Esophagus muscularis mucosa (tissue), 4 donors: ENCODE measurements at places on chromosomes 7 and 10. TPM values are rescaled to one million over a fixed set of nuclear protein-coding genes. Genes with fewer than 3 reads are reported as not detected.
A peak's percentile ranks its signal among the peaks of the same experiment; 100 is the strongest.

DNA sequence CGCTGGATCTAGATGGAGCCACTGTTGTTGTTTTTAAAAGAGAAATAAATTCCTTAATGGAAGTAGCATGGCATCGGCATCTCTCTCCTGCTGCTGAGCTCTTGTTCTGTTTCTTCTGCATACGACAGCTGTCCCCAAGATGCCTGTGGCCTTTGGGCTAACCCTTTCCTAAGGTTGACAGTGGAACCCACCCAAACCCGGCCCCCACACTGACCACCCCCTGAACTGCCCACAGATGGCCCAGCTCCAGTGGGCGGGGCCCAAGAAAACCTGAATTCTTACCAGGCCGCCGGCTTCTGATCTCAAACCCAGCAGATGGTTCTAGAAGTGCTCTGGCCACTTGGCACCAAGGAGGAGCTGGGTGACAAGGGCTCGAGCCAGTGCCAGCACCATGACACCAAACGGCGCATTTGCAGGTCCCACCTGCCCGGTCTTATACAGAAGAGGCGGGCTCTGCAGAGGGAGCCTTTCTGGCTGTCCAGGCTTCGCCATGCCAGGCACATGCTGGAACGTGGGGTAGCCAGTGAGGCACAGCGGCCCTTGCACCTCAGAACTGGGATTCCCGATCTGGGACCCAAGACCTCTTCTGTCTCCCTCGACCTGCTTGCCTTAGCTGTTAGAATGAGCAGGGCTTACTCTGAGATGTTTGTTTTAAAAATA lies 82.7 kb downstream of the RGS10 start:
- H3K27me3 ChIP-seq, result no peaks in the 10 kb centered on the region
- no peak for DNase-seq
- H3K4me3 ChIP-seq, result no peak overlapping the region
- no peak overlapping the region for H3K27ac ChIP-seq
- H3K36me3 ChIP-seq, result peaks cover 30% of the 10 kb centered on the region

DNA sequence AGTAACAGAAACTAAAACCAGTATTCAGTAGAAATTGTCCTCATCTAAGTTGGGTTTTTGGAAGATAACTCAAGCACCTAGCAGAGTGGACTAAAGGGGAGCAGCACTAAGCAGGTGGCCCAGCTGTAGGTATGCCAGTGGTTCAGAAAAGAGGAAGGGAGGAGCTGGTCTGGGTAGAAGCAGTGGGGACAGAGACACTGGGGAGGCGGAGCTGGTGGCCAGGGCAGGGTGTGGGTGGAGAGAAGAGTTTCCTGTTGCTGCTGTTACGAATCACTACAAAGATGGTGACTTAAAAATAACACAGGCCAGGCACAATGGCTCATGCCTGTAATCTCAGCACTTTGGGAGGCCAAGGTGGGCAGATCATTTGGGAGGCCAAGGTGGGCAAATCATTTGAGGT lies 136.2 kb downstream of the WDR11 start:
- H3K36me3 ChIP-seq, result no peaks in the 10 kb centered on the region
- DNase-seq, result no peak
- no peak overlapping the region for H3K27ac ChIP-seq

DNA sequence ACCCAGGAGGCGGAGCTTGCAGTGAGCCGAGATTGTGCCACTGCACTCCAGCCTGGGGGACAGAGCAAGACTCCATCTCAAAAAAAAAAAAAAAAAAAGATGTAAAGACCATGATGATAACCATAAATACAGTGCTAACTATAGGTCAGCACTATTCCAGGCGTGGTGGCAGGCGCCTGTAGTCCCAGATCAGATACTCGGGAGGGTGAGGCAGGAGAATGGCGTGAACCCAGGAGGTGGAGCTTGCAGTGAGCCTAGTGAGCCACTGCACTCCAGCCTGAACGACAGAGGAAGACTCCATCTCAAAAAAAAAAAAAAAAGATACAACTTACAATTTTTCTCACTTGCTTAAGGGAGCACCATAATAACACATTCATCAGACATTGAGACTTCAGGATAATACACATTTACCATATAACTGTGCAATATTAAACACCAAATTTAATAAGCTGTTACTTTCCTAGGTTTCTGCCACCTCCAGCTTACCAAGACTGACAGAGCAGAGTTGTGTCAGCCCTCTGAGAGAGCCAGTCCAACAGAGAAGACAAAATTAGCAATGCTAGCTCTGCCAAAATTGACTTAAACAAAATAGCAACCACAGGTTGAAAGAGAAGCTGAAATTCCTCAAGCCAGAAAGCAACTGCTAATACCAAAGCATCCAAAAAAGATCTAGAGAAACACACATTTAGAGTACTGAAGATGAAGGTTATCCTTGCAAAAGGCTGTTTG lies 8.2 kb downstream of the DNA2 start:
- no peak for DNase-seq
- no peaks in the 10 kb centered on the region for H3K4me1 ChIP-seq
- H3K36me3 ChIP-seq, result no peaks in the 10 kb centered on the region
- H3K4me3 ChIP-seq, result no peak overlapping the region
- no peak overlapping the region for H3K27ac ChIP-seq
- no peaks in the 10 kb centered on the region for H3K27me3 ChIP-seq

- no peaks in the 10 kb centered on the region for H3K27me3 ChIP-seq
- H3K36me3 ChIP-seq, result no peaks in the 10 kb centered on the region
- peak; percentile 96 for DNase-seq
- H3K4me3 ChIP-seq, result peak overlapping the region; percentile 24
- peaks cover 14% of the 10 kb centered on the region for H3K4me1 ChIP-seq
These were observed 44.6 kb upstream of the DLG5 start for GRCh38 chr10:77970869-77971803.

Gene PIK3CG
- total RNA-seq, result 3.8 TPM

GRCh38 chr10:12358863-12359564 lies 9.7 kb downstream of the CAMK1D start:
- no peaks in the 10 kb centered on the region for H3K27me3 ChIP-seq
- no peak for DNase-seq
- H3K4me3 ChIP-seq, result no peak overlapping the region
- H3K4me1 ChIP-seq, result no peaks in the 10 kb centered on the region
- no peaks in the 10 kb centered on the region for H3K36me3 ChIP-seq

GRCh38 chr7:158030071-158030470 lies 557.6 kb downstream of the PTPRN2 start:
- H3K36me3 ChIP-seq, result no peaks in the 10 kb centered on the region
- no peak for DNase-seq
- no peak overlapping the region for H3K4me3 ChIP-seq
- H3K27me3 ChIP-seq, result no peaks in the 10 kb centered on the region
- H3K27ac ChIP-seq, result no peak overlapping the region

Gene LEP
- total RNA-seq, result not detected

Gene TEX36
- total RNA-seq, result not detected

DNA sequence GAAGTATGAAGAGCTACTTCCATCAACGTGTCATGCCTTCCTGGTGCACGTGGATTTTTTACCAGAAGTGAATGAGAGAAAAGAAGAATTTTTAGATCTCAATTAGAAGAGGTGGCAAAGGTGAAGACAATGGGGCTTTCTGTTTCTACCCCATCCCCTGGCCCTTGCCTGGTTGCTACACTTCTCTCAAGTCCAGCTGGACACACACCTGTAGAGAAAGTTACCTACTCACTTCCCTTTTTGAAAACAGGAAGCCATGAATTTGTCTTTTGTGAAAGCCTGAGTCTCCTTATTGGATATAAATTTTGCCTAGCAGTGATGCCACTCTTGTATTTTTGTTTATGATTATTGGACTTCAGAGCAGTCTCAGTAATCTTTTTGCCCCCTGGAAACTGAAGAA lies 142.9 kb upstream of the AKR1E2 start:
- no peak for DNase-seq
- no peaks in the 10 kb centered on the region for H3K36me3 ChIP-seq
- H3K27me3 ChIP-seq, result no peaks in the 10 kb centered on the region
- H3K4me1 ChIP-seq, result peaks cover 13% of the 10 kb centered on the region
- no peak overlapping the region for H3K4me3 ChIP-seq

Gene NPTX2
- 28.3 TPM for total RNA-seq

Gene SYT15
- total RNA-seq, result 6.1 TPM

Gene NUDT1
- total RNA-seq, result 10.9 TPM

- no peaks in the 10 kb centered on the region for H3K27me3 ChIP-seq
- H3K4me1 ChIP-seq, result peaks cover 17% of the 10 kb centered on the region
- no peak overlapping the region for H3K4me3 ChIP-seq
These were observed 412.4 kb upstream of the NRP1 start for GRCh38 chr10:33746836-33747268.

Gene PVRIG
- 1.5 TPM for total RNA-seq

Gene ADAMTS14
- not detected for total RNA-seq

DNA sequence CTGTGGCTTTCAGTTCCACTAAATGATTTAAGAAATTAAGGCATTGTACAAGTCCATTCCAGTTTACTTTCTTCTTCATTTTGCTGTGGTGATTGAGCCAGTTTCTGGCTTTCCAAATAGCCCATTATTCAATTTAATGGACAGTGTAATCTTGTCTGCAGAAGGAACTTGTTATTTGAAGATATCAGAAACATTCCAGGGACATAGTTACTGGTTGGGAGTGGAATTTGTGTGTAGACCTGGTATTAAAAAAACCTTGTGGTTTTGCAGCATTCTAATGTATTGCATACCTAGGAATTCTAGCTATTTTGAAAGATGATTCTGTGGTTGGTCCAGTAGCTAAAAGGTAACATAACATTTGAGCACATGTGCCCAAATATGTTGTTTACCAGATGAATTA lies 72.2 kb downstream of the MCU start:
- no peak overlapping the region for H3K4me3 ChIP-seq
- H3K36me3 ChIP-seq, result no peaks in the 10 kb centered on the region
- no peak for DNase-seq
- H3K27ac ChIP-seq, result no peak overlapping the region
- no peaks in the 10 kb centered on the region for H3K27me3 ChIP-seq

Gene FZD1
- total RNA-seq, result 21.8 TPM
